ENCODE measurements at places on chromosomes 7 and 10.
A peak's percentile ranks its signal among the peaks of the same experiment; 100 is the strongest.

- DNase-seq, result no peak
These were observed 70.0 kb upstream of the ZMIZ2 start for GRCh38 chr7:44678471-44679179.

DNA sequence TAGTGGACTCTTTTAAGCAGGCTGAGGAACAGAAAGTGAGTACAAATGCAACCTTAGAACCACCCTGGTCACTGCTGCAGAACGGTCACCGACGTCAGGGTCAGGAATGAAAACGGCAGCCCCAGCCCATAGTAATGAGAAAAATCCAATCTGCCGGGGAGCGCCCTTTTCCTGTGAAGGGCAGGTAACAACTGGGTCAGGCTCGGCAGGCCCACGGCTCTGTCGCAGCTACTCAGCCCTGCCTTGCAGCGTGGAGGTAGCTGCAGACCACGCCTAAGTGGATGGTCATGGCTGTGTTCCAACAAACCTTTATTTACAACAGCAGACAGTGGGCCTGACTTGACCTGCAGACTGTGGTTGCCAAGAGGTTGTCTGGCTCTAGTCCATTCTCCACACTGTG is 563.2 kb downstream of the DNAJB6 start:
- DNase-seq, result no peak

GRCh38 chr7:9488555-9488954 is 1055.1 kb downstream of the NXPH1 start:
- DNase-seq, result no peak

DNA sequence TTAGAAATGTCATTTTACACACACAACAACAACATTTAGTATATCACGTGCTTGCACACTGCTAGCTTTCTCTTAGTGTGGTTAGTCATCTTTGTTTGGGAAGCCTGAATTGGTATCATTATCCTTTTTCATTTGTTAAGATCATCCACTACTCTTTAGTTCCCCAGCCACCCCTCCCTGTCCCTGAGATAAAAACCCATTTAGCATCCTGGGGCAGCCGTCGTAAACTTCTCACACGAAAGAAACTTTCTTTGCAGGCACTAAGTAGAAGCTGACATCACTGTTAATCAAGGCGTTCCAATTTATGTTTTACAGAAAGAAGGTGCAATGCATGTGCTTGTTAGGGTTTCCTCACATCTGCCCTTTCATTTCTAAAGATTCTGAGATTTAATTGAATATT is 475.1 kb upstream of the FZD8 start:
- DNase-seq, result no peak

DNA sequence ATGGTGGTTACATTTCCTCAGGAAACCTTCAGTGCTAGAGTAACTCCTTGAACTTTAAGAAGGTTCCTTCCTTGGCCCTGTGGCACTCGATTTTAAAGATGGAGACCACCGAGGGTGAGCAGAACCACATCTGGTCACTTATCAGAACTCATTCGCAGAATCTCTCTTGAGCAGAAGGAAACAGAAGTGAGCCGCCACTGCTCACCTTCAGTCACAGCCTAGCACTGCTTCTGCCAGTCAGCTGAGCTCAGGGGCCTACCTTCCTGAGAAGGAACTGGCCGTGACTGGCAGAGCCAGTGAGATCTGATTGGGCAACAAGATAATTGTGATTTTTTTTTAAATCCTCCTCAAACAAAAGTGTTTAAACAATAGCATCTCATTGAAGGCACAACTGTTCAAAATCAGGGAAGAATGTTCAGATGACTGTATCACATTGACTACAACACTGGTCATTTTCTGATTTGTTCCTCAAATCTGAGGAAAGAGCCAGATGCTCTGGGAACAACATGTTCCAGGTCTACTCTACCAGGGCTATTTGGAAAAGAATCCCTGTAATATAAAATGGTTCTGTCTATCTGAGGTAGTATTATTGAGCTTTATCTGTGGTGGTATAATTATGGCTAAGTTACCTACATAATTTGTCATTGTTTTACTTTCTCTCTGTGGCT is 2.7 kb upstream of the SYPL1 start:
- DNase-seq, result peak; percentile 55

DNA sequence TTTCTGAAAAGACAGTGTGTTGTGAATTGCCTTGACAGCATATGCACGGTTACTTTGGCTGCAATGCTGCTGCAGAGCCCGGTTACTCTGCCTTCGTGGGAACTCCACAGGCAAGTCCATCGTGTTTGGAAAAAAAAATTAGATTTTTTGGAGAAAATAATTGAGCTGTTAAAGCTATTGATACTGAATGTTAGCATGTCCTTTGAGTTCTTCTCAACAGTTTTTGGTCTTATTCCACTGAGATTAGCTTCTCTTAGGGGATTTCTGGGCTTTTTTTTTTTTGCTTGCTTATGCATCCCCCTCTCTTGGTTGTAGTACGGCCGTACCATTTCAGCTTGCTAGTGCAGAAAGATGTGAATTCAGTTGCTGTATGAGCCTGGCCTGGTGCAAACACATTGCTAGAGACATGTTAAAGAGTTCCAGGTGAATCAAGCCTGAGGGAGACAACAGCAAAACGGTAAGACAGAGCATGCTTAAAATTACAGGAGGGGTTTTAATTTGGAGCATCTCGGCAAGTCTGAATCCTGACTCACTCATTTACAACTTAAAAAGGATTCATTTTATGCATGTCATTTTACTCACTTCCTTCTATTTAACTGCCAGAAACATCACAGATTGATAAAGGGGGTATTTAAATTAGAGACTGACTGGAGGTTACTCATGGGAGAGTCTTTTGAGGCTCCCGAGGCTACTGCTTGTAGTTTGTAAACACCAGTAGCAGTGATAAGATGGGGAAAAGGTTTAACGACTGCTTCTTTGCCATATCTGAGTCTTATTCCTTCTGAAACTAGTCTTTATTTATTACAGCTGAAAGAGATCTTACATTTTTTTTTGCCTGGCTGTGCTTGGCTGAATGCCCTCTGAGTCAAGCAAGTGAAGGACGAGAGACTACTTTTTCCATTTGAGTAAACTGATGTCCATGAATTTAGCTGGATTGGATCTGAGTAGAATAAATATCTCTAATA is 113.7 kb downstream of the CDK14 start:
- no peak for DNase-seq

GRCh38 chr7:114787556-114787955 is 134.3 kb upstream of the MDFIC start:
- DNase-seq, result no peak

GRCh38 chr7:79051915-79052314 is 401.6 kb downstream of the MAGI2 start:
- no peak for DNase-seq

DNA sequence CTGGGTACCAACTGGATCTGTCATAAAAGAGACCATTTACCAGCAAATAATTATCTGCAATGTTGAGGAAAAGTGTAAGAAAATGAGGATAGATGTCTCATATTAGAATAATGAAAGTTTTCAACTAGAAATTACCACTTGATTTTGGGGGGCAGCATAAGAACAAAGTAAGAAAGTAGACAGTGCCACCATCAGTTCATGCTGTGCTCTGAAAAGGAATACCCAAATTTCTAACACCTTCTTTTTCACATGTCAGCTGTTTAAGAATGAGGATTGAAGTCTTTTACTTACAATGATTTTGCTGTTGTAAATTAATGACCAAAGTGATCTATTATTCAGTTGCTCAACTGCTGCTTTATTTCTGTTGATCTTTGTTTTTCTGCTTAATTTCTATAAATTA is 578.3 kb downstream of the ETV1 start:
- no peak for DNase-seq

DNA sequence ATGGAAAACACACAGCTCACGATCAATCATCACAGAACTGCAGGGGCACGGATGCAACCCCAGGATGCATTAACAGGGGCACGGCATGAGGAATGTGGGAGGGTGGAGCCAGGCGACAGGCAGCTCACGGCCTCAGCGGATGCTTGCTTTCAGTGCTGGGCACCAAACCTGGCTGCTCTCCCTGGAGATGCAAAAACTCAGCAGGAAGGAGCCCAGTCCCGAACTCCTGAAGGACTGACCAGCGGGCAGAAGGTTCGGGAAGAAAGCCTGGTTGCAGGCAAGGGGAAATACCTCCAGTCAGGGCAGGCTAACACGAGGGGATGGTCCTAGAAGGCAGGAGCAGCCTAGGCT is 66.8 kb downstream of the CHST15 start:
- no peak for DNase-seq

- no peak for DNase-seq
These were observed 1.5 kb downstream of the ARHGAP21 start for GRCh38 chr10:24722131-24722675.

GRCh38 chr10:8344756-8345155 is 290.3 kb downstream of the GATA3 start:
- no peak for DNase-seq

- peak; percentile 35 for DNase-seq
These were observed 14.0 kb upstream of the RALA start for GRCh38 chr7:39609113-39609934.

DNA sequence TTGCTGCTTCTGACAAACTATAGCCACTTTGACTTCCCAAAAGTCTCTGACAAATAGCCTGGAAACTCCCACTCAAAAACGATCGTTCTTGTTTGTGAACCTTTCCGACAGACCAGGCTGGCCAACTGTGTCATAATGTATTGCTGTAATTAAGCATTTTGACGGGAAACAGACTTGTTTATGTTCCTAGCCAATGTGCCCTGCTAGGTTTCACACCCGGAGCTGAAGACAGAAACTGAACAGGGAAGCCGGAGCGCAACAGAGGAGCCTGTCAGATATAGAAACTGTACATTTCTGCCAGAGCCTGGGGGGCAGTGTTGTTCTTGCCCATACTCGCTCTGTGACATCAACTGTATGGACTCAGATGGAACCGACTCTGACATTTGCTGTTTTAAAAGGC is 55.3 kb upstream of the C7orf33 start:
- peak; percentile 60 for DNase-seq

- no peak for DNase-seq
These were observed 351.2 kb downstream of the LRMDA start for GRCh38 chr10:75782463-75783248.

- no peak for DNase-seq
These were observed 249.8 kb downstream of the NSUN6 start for GRCh38 chr10:18401416-18402195.

DNA sequence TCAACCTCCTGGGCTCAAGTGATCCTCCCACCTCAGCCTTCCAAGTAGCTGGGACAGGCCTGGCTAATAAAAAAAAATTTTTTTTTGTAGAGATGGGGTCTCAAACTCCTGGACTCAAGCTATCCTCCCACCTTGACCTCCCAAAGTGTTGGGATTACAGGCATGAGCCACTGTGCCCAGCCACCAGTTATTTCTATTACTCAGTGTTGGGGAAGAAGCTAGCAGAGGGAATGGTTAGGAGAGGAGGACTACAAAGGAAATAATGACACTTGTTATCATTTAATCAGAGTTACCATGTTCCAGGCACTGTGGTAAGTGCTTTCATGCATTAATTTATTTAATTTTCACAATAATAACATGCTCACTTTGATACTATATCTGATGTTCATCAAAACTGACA is 17.6 kb upstream of the BTRC start:
- DNase-seq, result no peak

DNA sequence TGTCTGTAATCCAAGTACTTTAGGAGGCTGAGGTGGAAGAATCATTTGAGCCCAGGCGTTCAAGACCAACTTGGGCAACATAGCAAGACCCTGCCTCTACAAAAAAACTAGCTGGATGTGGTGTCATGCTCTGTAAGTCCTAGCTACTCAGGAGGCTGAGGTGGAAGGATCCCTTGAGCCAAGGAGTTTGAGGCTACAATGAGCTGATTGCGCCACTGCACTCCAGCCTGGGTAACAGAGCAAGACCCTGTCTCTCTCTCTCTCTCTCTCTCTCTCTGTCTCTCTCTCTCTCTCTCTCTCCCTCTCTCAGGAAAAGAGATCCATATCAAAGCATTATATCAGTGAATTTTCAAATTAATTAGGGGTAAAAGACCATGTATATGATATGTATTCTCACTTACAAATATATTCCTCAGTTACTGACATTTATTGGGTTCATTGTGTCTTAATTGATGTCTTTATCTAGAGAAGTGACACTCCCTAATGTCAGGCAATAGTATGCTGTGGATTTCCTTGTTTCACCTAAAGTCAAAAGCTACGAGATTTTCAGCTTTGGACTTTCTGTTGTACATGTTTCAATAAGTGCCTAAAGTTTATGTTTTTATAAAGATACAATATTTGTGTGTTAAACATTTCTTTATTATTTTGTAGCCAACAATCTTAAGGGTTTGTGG is 76.7 kb downstream of the SHH start:
- no peak for DNase-seq

- peak; percentile 98 for DNase-seq
These were observed 488 bp upstream of the CDK5 start for GRCh38 chr7:151057989-151058780.

DNA sequence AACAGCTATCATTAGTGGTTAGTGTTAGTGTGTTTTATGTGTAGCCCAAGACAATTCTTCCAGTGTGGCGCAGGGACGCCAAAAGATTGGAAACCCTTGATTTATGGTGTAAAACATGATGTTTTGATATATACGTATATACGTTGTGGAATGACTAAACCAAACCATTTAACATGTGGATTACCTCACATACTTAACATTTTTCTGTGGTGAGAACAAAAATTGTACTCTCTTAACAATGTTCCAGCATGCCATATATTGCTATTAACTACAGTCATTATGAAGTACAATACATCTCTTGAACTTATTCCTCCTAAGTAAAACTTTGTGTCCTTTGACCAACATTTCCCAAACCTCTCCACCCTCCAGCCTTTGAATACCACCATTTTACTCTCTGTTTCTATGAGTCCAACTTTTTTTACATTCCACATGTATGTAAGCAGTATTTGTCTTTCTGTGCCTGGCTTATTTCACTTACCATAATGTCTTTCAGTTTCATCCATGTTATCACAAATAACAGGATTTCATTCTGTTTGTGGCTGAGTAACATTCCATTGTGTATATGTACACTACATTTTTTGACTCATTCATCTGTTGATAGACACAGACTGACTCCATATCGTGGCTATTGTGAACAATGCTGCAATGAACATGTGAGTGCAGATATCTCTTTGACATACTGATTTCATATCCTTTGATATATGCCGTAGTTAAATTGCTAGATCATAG is 42.2 kb upstream of the MAGI2 start:
- no peak for DNase-seq

Data from activated CD4-positive, alpha-beta T cell treated with anti-CD3 and anti-CD28 coated beads for 48 hours (primary cell).